ENCODE measurements at places on chromosomes 3 and 15.

- DNase-seq = no peak
These were observed 128.1 kb downstream of the RPL22L1 start for GRCh38 chr3:170741756-170742529.

- no peak for DNase-seq
These were observed 158.5 kb downstream of the FBLN2 start for GRCh38 chr3:13707456-13707855.

DNA sequence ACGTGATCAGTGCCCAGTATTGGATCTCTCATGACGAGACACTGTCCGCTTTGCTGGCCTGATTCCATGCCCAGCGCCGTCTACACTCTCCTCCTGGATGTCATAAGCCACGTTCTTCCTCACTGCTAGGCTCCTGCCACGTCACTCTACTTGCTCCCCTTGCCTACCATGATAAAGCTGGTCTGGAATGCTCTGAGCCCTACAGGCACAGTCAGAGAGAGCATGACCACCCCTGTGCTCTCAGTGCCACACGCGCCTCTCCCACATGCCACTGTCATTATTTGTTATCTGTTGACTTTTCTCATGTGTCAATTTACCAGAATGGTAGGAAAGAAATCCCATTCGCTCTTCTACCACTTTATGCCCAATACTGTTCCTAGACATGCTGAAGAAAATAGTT lies 148.6 kb downstream of the ANO10 start:
- no peak for DNase-seq

GRCh38 chr3:64648927-64649906 lies 38.6 kb downstream of the ADAMTS9 start:
- DNase-seq = no peak

- no peak for DNase-seq
These were observed 28.9 kb upstream of the ACAD9 start for GRCh38 chr3:128850544-128850943.

DNA sequence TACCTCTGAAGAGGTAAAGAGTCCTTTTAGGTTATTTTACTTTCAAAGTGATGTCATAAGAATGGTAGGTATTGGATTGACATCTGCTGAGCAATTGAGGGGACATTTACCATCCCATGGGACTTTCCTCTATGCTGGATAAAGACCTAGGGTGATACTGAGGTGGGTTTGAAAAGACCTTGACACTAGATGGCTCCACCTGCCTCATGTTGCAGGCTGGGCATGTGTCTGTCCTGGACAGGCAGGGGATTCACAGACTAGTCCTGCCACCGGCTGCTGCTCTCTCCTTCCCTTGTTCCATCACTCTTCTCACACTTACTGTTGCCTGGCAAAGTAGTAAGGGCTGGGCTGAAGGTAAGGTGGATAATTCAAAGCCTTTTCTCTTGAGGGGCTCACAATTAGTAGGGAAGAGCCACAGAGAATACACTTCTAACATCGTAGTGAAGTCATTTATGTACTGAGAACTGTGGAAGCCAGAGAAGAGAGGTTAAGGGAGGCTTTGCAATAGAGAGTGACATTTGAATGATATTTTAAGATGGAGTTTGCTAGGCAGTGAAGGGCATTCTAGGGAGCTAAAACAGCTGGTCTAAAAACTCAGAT lies 27.7 kb downstream of the TRAK1 start:
- DNase-seq = no peak

GRCh38 chr3:141686466-141687291 lies 51.4 kb upstream of the RNF7 start:
- no peak for DNase-seq

DNA sequence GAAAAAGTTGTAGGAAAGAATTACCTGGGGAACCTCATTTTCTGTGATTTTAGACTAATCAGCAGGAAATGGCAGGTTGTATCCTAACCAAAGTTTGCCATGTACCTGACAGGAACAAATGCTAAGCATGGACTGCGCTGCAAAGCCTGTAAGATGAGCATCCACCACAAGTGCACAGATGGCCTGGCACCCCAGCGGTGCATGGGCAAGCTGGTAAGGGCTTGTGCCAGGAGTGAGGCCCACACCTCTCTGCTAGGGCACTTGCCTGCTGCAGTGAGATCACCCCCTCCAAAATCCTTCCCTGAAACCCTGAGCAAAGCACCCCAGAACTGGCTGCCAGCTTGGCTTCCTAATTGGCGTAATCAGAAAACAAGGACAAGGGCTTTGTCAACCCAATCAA lies 102.6 kb downstream of the STAC start:
- DNase-seq = no peak

GRCh38 chr3:9747267-9747666 lies 2.5 kb upstream of the OGG1 start:
- DNase-seq = no peak

DNA sequence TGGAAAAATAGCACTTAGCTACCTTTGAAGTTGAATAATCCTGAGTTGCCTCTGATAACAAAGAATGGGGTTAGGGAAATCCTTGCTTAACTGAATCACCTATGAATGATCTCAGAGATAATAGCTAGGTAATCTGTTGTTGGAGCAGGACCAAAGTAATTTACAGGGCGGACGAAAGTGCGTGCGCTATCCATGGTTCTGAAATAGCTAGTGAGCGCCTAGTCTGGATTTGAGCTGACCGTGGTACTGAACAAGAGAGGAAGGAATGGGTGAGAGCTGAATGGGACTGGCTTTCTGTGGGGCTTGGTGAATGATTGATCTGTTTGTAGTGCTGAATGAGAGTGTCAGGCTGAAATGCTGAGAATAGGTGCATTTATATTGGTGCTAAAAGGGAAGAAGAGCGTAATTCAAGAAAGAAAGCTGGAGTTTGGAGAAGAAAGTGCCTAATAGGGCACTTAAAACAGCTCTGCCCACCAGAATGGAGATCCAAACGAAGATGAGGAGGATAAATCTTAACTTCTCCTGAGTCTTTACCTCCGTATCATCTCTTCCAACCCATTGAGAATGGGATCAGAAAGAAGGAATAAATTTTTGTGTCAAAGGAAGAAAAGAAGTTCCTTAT lies 10.1 kb downstream of the SCN10A start:
- no peak for DNase-seq

- no peak for DNase-seq
These were observed 120.9 kb downstream of the ERC2 start for GRCh38 chr3:56347219-56347871.
